Vagina (tissue), 2 donors: ENCODE measurements at places on chromosomes 7 and 10. TPM values are rescaled to one million over a fixed set of nuclear protein-coding genes. Genes with fewer than 3 reads are reported as not detected.

The GBX1 gene
- total RNA-seq: not detected

The GIMAP7 gene
- total RNA-seq: 16.0 TPM

DNA sequence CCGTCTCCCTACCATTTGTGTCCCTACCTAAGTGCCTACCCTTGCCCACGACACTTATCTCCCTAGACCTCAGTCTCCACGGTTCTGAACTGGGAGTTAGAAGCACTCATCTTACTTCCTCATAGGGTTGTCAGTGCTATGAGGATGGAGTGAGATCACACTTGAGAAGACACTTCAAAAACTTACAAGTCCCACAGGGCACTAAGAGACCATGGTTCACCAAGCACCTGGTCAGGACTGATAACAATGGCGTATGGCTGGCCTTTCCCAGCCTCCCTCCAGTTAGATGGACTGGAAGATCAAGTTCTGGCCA is 43.2 kb downstream of the KCNMA1 start:
- no peak for DNase-seq

GRCh38 chr7:106480616-106481031 is 180.3 kb downstream of the CCDC71L start:
- DNase-seq: no peak

DNA sequence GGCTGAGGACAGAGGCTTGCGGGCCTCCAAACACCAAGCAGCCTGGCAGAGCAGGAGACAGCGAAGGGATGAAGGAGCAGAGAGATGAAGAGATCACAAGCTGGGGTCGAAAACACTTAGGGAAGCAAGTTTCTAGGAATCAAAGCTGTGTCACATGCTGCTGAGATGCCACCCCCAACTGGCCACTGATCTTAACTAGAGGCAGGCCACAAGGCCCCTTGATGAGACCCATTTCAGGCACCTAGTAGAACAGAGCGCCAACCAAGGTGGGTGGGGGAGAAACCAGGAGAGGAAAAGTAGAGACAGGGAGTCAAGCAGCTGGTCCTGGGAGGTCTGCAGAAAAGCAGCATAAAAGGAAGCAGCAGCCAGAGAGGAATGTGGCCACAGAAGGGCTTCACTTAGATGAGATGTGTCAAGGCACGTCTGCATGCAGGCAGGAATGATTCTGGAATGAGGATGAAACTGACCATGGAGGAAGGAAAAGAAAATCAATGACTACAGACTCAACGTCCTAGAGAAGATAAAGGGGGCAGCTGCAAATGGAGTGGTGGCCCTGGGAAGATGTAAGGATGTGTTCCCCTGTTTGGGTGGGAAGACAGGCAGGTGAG is 85.0 kb upstream of the DDC start:
- DNase-seq: peak; percentile 81

- DNase-seq: no peak
Observed at GRCh38 chr7:115070311-115070710, 148.4 kb downstream of the MDFIC start.

The NDUFA5 gene
- 25.8 TPM for total RNA-seq

The NRCAM gene
- 7.9 TPM for total RNA-seq

The ACTL6B gene
- 0.49 TPM for total RNA-seq

The NUTM2B gene
- 0.25 TPM for total RNA-seq

The TMEM184A gene
- 129 TPM for total RNA-seq

The GSAP gene
- 13.0 TPM for total RNA-seq

The HGF gene
- total RNA-seq: 15.0 TPM

GRCh38 chr10:97553575-97554031 is 19.0 kb upstream of the ANKRD2 start:
- no peak for DNase-seq

GRCh38 chr10:6204341-6205191 is 1.8 kb downstream of the PFKFB3 start:
- DNase-seq: no peak

- no peak for DNase-seq
Observed at GRCh38 chr10:88788924-88789323, 13.6 kb upstream of the LIPM start.

GRCh38 chr10:124966008-124966407 is 24.1 kb downstream of the ZRANB1 start:
- DNase-seq: no peak

The ZNF239 gene
- total RNA-seq: 3.2 TPM

DNA sequence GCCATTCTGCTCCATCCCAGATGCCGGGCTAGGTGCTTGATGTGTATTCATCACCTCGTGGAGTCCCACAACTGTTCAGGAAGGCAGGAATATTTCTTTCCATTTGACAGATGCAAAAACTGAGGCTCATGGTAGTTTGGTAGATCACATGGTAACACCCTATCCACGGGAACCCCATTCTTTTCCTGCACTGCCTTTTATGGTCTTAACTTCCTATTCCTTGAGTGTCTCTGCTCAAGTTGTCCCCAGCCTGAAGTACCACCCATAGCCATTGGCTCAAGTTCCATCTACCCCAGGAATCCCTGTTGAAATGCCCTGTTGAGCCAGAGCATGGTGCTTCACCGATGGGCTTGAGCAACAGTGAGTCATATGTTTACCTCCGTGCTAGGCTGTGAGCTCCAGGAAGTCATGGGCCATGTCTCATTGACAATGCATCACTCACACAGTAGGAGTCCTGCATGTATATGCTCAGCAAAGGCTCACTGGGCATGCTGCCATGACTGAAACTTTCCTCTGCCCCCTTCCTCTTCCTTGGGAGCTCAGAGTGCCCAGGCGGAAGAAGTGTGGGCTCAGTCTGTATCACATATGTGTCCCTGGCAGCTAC is 71.7 kb upstream of the ADAM12 start:
- DNase-seq: no peak

DNA sequence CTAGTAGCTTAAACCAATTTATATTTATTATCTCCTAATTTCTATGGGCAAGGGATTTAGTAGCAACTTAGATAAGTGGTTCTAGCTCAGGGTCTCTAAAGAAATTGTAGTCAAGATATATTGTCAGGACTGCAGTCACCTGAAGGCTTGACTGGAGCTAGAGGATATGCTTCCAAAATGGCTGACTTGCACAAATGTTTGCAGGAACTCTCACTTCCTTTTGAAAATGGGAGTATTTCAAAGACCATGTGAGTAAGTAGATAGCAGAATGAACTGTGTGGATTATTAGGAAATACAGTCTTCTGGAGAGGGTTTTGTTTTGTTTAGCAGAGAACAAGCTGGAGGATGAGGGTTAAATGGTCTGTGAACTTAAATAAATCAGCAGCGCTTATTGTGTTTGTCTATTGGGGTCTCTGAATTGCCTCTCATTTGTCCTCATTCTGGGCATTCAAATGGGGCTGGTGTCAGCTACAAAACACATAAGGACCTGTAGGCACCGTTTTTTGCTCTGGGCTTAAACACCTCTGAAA is 524.6 kb downstream of the LRMDA start:
- DNase-seq: no peak

GRCh38 chr7:92778972-92779371 is 57.4 kb downstream of the CDK6 start:
- DNase-seq: no peak

DNA sequence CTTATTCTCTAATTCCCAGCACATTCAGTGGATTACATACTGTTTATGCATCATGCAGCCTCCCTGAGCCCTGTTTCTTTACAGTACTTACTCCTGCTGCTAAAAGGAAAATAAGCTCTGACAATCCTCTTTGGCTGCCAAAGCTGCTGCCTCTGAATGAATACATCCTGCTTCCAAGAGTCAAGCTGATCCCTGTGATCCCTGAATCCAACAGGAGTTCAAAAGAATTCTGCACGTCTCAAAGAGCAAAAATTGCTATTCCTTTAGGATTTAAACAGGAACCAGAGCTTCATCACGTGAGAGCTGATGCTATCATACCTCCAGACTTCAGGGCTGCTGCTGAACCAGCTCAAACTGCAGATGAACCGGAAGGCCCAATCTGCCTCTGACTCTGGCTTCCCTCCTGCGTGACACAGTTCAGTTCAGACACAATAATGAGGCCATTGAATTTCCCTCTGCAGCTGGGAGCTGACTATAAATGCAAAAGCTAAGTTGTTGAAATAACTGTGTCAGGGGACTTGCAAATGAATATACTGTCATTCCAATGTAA is 851.0 kb upstream of the PHF14 start:
- DNase-seq: no peak

The WEE2 gene
- not detected for total RNA-seq

GRCh38 chr7:93851536-93851935 is 39.0 kb downstream of the TFPI2 start:
- DNase-seq: no peak

DNA sequence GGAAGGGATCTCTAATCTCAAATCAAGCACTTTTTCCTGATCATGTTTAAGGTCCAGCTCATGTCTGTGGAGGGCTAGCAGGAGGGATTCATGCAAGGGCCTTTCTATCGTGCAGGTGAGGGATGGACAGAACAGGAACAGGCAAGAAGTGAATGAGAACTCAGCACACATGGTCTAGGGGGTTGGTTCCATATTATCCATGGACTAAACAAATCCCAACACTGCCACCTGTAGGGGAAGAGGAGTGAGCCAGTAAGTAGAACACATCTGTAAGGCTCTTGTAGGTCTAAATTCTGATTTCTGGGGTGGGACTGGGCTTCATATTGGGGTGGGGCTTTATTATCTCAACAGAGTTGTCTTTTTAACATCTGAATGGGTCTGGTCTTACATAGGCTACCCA is 138.0 kb upstream of the TARP start:
- no peak for DNase-seq

GRCh38 chr10:34433241-34434076 is 381.6 kb downstream of the PARD3 start:
- DNase-seq: no peak

DNA sequence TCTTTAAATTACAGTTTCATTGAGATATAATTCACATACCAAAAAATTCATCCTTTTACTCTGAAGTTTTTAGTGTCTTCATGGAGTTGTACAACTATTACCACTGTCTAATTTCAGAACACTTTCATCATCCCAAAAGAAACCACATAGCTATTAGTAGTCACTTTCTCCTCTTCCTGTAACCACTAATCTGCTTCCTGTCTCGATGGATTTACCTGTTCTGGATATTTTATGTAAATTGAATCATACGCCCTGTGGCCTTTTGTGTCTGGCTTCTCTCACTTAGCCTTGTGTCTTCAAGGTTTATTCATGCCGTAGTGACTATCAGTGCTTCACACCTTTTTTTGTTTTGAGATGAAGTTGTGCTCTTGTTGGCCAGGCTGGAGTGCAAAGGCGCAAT is 135.5 kb downstream of the DOCK1 start:
- DNase-seq: no peak

GRCh38 chr10:15690031-15690430 is 29.7 kb downstream of the ITGA8 start:
- DNase-seq: no peak

The VPS50 gene
- 13.0 TPM for total RNA-seq

The LRRD1 gene
- total RNA-seq: 0.49 TPM

DNA sequence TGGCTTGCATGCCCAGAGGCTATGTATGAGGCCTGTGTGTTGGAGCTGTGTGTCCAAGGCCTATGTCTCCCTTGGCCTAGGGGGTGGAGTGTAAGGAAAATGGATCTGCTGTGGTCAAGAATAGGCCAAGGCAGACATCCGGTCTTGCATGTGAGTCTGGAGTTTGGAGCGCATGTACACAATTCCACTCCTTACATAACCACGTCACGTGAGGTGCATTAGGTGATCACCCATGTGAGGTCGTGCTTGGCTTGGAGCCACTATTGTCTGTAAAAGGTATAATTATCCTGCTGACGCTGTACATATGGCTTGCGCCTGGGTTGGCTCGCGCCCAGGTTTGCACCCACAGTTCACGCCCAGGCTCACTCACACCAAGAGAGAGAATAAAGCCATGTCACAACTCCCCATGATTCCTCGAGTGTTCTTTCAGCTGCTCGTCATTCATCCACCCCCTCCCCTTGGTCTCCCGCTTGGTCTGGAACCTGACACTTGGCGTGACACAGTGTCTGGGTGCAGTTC is 105.5 kb downstream of the BICC1 start:
- no peak for DNase-seq

DNA sequence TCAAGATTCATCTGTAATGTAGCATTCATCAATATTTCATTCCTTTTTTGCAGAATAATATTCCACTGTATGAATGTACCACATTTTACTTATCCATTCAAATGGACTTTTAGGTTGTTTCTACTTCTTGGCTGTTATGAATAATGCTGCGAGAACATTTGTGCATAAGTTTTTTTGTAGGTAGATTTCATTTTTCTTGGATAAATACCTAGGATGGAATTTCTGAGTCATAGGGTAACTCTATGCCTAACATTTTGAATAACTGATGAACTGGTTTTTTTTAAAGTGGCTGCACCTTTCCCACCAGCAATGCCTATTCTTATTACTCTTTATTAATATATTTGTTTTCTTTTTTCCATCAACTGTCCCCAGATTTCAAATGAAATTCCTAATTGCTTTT is 9.1 kb upstream of the XPNPEP1 start:
- DNase-seq: no peak

GRCh38 chr7:107277331-107277730 is 108.5 kb downstream of the HBP1 start:
- no peak for DNase-seq

The TAC1 gene
- 7.1 TPM for total RNA-seq

The NPC1L1 gene
- total RNA-seq: 0.49 TPM

GRCh38 chr10:34938399-34938670 is 123.2 kb upstream of the PARD3 start:
- DNase-seq: no peak

The ANKRD7 gene
- total RNA-seq: 1.5 TPM

The DGKI gene
- 1.2 TPM for total RNA-seq

DNA sequence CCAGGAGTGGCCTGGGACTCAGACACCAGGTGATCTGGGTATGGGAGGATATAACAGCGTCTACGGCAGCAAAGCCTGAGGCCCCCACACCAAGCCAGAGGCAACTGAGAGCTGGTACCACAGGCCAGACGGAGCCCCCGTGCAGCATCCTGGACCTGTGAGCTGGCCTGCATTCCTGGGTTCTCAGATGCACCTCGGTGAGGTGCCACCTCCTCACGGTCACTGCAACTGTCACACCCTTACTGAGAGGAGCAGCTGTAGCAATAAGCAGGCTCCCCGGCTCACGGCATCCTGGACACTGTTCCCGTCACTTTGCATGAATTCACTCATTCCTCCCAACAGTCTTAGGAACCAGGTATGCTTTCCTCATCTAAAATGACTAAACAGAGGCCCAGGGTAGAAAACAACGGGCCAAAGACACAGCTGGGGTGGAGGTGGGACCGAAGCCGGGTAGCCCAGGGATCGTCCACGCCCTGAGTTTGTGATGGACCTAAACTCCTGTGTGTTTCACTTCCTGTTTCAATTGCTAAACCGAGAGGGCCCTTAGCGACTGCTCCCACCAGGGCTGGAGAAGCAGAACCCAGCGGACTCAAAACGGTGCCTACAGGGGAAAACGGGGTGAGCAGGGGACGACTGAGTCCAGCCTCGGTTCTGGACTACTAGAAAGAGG is 98.7 kb downstream of the CTBP2 start:
- no peak for DNase-seq

The CYP3A7 gene
- not detected for total RNA-seq
